ENCODE measurements at places on chromosomes 6 and 20.

GRCh38 chr20:61290721-61291120, 38.7 kb downstream of the CDH4 start:
- DNase-seq: no peak

- DNase-seq: no peak
These were observed 165.9 kb upstream of the IRAK1BP1 start for GRCh38 chr6:78701407-78701806.

- DNase-seq: no peak
These were observed 553.7 kb downstream of the COL12A1 start for GRCh38 chr6:74651948-74652842.

- no peak for DNase-seq
These were observed 65.9 kb downstream of the DLL1 start for GRCh38 chr6:170224694-170225660.

GRCh38 chr6:120960761-120961160, 373.5 kb downstream of the TBC1D32 start:
- DNase-seq: no peak

GRCh38 chr6:126030045-126030444, 43.7 kb downstream of the TRMT11 start:
- no peak for DNase-seq

DNA sequence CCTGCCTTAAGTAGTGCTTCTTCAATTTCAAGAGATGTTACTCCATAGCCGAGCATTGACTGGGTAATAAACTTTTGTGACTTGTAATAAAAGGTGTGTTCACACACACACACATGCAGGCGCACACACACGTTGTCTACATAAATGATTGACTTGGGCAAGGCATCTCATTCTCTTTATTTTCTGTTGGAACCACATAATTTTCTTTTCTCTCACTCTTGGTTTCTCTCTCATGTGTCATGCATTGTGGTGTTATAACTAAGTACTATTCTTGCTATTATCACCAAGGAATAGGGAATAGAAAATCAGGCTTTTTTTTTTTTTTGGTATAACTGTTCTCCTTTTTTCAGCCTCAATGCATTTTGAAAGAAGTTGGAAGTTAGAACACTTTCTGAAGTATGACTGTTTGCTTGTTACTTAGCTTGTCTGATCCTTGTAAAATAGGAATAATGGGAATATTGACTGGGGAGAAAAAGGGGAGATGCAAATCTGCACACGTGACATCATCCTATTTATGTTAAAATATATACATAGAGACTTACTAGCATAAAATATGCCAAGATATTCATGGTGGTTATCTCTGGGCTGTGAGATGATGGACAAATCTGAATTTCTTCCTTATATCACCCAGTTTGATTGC, 26.1 kb upstream of the CD83 start:
- no peak for DNase-seq

GRCh38 chr6:21245488-21245887, 348.1 kb upstream of the SOX4 start:
- no peak for DNase-seq

DNA sequence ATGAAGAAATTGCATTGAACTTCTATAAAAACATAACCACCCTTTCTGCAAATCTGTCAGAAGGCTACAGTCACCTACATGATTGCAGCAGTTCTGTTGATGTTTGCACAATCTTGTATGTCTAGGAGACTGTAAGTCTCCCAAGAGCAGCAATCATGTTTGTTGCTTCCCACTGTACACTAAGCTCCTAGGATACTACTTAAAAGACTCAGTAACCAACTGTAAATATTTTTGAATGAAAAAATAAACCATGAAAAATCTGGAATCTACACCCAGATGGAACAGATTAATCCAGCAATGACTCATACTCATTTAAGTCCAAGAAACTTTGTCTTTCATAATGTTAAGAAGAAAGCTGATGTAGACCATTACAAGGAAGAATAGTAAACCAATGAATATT, 168.5 kb upstream of the ATXN1 start:
- no peak for DNase-seq

DNA sequence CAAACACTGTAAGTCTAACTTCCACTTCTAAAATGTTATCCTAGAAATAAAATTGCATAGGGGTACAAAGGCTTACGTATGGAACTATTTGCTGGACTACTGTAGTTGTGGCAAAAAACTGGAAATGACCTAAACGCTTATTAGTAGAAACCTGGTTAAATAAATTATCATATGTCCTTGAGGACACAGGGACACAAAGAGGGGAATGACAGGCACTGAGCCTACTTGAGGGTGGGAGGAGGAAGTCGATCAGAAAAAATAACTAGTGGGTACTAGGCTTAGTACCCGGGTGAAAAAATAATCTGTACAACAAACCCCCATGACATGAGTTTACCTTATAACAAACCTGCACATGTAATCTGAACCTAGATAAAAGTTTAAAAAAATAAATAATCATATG, 28.4 kb downstream of the BCAS1 start:
- no peak for DNase-seq

DNA sequence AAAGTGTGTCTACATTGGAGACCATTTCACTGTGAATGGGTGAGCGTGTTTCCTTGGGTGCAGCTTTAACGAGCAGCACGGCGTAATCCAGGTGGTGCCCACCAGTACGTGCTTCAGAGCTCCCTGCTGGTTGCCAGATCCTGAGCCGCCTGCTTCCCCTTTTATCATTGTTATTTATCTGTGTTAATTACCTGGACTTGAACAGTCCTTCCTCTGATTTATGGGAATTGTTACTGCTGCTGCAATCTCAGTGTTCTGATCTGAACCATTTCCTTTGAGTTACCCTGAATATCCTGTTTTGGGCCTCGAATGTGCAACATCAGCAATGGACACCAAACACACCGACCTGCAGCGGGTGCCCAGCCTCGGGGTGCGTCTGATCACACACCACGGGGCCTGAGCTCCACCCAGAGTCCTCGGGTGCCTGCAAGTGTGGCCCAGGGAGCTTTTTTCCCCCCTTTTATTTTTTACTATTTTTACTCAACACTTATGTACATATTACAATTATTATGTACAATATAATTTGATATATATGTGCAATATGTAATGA, 81.3 kb downstream of the RPP40 start:
- no peak for DNase-seq

DNA sequence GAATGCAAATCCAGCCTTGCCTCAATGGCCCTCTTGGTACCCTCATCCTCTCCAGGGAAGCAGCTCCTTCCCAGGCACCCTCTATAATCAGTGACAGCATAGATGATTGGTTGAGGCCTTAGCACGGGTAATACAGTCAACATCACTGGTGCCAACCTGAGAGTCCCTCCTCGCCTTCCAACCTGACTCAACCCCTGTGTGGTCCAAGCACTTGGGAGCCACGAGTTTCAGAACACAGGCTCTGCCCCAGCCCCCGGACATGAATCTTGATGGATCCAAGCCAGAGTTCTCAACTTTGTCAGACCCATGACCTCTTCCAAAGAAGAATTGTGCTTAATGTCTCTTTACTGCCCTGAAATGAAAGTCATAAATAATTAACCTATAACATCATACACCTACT, 213.9 kb downstream of the PREX1 start:
- DNase-seq: no peak

- DNase-seq: no peak
These were observed 35.1 kb upstream of the PPP1R3G start for GRCh38 chr6:5050009-5050408.

GRCh38 chr20:36173451-36173933, 19.0 kb downstream of the EPB41L1 start:
- DNase-seq: no peak

Measured in activated CD4-positive, alpha-beta T cell treated with anti-CD3 and anti-CD28 coated beads, Interleukin-2, amount 50 U/mL, for 1 hour (primary cell).